Hematopoietic multipotent progenitor cell treated with erythropoietin and hydrocortisone succinate and interleukin-3 and kit ligand, for 17 days (in vitro differentiated cells): ENCODE measurements at places on chromosomes 2 and 18.

GRCh38 chr2:197184959-197185586, 125.5 kb downstream of the ANKRD44 start:
- no peak for DNase-seq

GRCh38 chr2:180990794-180991193, 10.4 kb downstream of the UBE2E3 start:
- DNase-seq, result no peak

- DNase-seq, result no peak
Measured at GRCh38 chr2:240298803-240299709, 136.4 kb upstream of the GPC1 start.

- no peak for DNase-seq
Measured at GRCh38 chr2:30491225-30491624, 44.2 kb downstream of the LCLAT1 start.

DNA sequence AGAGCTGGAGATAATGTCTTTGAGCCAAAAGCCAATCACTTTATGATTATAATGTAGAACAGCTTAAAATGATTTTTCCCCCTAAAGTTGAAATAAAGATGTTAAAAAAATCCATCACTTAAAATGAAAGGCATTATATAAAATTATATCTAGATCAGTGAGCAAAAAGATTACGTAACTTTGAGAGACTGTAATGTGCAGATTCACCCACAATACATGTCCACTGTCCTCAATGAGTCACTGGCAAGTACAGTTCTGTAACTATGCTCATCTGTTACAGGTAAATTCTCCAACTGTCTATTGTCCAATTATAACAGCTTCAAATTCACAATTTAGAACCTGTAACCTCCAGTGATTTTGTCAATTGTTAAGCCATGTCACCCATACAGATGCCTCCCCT, 19.0 kb downstream of the FAM161A start:
- DNase-seq, result no peak
